ENCODE measurements at places on chromosomes 7 and 10. TPM values are rescaled to one million over a fixed set of nuclear protein-coding genes. Genes with fewer than 3 reads are reported as not detected.

The PON3 gene
- total RNA-seq: 37.0 TPM

The MYL7 gene
- not detected for total RNA-seq

The UBE2D1 gene
- total RNA-seq: 15.2 TPM

The MAGI2 gene
- 0.48 TPM for total RNA-seq

The TRPV5 gene
- total RNA-seq: not detected

The MACC1 gene
- not detected for total RNA-seq

The BMPER gene
- 4.3 TPM for total RNA-seq
